ENCODE measurements at places on chromosomes 5 and 9.

DNA sequence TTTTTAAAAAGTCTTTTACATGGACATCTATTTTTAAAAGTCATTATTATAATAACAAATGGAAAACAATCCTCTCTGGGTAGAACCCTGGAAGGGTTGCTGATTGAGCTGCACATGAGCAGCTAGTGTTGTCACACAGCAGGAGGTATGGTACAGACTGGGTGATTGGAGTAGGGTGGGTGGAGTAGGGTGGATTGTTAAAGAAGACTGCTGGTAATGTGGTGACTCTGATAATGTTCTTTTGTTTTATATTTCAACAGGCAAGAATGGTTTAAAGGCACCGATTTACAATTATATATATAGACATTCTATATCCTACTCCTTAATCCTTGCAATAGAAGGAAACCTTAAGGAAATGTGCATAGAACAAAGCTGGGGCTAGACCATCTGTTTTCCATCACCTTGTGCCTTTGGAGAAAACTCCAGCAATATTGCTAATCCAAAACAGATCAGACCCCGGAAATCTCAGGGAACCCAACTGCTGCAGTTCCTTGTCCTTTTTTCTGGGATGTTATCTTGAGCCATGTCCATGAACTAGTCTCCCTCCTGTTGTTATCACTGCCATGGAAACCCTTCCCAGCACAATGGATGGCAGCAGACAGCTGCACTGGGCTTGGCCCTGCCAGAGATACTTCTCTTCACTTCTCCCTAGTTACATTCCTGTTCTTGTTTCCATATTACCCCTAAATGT lies 129.7 kb downstream of the YIPF5 start:
- DNase-seq: no peak

DNA sequence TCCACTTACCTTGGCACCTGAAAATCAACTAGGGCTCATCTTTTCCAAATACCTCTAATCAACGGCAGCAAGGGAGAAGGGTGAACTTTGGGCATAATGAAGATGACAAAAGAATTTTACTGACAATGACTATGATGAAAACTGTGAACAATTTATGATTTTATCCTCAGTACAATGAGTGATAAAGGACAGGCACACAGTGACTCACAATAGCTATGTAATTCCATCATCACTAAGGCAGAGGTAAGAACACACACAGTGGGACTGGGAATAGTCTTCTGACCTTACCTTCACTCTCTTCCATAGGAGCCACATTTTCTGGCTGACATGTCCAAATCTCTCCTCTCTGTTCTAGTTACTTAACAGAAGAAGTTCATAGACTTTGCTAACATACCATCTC lies 26.1 kb upstream of the KCNV2 start:
- DNase-seq: no peak

DNA sequence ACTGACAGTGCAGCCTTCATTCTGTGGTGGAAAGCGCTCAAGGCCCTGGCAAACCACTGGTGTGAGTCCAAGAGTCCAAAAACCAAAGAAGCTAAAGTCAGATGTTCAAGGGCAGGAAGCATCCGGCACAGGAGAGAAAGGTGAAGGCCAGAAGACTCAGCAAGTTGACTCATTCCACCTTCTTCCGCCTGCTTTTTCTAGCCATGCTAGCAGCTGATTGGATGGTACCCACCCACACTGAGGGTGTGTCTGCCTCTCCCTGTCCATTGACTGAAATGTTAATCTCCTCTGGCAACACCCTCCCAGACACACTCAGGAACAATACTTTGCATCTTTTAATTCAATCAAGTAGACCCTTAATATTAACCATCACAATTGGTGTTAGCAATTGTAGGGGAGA lies 296.1 kb downstream of the NDUFS4 start:
- no peak for DNase-seq

DNA sequence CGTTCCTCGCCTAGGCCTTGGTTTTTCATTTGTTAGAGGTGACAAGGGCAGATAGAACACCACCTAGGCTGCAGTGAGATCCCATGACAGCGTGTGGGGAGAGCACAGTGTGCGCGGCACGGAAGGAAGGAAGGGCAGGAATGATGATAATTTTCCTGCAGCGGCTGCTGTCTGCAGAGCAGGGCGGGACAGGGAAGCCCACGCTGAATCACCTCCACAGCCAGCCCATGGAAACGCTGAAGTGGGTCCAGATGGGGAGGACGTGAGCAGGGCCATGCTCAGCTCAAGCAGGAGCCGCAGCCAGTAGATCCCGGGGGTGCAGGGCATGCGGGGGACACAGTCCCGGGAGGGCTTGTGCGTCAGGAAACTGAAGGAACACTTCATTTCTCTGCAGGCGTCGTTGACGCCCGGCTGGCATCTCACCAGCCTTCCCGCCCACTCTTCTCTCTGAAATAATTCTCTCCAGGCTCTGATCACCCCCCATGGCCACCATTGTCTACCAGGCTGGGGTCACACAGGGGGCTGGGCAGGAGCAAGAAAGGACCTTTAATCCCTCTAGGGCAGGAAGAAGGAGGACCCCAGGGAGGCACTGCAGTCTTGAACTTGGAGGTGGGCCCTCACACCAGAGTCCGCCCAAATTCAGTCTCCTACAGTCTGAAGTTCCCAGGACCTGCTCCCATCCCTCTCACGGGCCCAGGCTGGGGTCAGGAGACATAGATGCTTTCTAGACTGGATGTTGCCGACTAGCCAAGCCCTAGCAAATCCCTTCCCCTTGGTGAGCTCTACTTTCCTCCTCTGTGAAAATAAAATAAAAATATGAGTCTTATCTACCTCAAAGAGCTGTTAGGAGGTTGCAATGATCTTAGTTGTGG lies 20.9 kb upstream of the SYNPO start:
- no peak for DNase-seq

DNA sequence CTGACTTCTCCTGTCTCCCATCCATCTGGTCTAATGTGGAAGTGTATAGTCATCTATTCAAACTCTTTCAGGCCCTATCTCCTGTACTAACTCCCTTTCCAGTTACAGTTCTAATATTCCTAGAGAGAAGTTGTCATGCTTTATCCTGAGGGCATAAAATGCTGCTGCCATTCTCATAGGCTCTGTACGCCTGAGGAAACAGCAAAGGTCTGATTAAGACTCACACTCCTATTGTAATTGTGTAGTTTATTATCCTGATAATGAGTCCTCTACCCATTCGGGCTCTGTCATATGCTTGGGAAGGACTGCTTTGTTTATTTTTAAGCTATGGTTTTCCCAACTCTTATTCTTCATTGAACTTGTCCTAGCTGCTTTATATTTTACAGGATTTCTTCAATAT lies 290.4 kb downstream of the TMEM38B start:
- DNase-seq: no peak

GRCh38 chr5:43038496-43038989 lies 1.6 kb downstream of the ANXA2R start:
- DNase-seq: no peak

DNA sequence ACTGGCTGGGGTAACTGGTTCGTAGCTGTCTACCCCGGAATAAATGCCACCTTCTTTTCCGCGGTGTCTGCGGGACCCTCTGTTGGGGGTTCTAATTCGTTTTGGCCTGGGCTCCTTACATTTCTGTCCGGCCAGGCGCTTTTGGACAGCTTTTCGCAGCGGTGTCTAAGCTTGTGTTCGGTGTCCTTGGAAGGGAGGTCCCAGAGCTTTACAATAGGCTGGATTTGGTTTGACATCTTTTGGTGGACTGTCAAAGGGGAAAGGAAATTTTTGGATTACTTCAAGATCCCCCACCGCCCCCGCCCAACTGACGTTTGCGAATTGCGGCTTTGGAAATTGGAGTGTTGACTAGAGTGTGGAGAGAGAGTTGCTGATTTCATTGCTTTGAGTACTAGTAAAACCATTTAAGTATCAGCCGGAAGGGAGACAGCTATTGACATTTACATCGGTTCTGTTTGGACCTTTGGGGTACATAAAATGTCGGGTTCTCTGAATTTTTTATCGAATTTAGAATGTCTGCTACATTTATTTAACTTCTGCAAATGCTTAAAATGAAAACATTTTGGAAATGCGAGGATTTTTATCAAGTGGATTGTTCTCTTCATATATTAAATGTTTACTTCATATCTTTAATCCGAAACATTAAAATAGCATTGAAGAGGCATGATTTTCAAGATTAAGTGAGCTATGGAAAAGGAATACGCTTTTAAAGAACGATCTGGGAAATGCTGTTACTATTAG lies 4.7 kb upstream of the PURA start:
- DNase-seq: no peak

GRCh38 chr9:88661759-88662158 lies 126.8 kb downstream of the NXNL2 start:
- no peak for DNase-seq

- DNase-seq: no peak
These were observed 339.5 kb downstream of the CTNND2 start for GRCh38 chr5:11564706-11565105.

DNA sequence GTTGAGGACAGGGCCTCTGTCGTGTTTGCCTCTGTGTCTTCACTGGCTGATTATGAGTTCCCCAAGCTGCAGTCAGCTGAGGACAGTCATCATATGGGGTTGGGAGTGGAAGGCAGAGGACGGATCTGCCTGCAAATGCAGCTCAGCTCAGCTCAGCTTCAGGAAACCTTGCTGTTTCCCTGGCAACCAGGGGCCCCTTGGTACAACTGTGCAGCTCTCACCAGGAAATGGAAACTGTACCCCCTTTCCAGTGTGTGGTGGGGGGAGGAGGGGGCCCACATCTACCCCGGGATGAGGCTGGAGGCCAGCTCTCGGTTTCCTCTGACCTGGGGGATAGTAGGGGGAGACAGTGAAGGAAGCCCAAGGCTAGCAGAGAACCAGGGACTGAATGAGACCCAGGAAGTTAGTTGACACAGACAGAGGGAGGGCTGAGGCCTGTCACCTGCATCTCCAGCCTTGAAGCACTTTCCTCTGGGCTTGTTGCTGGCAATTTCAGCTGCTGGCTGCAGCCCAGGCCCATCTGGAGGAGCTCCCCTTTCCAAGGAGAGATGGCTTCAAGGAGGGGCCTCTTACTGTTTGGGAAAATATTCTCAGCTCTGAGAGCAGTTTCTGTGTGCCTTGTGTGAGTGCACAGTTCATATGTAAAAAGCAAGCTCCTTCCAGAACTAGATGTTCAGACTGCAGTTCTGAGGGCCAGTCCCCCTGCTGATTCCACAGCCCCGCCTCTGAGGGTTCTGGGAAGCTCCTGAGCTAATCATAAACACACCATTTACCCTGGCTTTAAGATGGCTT lies 6.9 kb downstream of the ANXA6 start:
- no peak for DNase-seq

DNA sequence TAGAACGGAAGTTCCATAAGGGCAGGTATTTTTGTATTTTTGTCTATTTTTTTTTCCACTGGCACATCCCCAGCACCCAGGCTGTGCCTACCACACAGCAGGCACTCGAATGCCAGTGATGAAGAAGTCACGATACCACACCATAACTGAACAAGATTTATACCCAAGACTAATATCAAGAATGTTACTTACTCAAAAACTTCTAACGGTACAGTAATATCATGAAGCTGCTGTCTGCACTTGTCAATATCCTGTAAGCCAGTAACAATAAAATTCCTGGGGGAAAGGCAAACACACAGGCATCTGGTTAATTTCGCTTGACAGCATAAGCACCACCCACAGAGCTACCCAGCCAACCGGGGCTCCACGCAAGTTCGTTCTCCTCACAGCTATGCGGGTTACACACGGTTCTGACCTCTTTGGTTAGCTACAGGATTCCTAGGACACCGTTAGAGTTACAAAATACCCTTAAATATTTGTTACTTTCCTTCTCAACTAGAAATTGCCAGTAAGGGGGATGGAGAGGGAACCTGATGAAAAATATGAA lies 1.3 kb downstream of the MED10 start:
- DNase-seq: no peak

- no peak for DNase-seq
These were observed 8.0 kb upstream of the WHRN start for GRCh38 chr9:114513055-114513958.

DNA sequence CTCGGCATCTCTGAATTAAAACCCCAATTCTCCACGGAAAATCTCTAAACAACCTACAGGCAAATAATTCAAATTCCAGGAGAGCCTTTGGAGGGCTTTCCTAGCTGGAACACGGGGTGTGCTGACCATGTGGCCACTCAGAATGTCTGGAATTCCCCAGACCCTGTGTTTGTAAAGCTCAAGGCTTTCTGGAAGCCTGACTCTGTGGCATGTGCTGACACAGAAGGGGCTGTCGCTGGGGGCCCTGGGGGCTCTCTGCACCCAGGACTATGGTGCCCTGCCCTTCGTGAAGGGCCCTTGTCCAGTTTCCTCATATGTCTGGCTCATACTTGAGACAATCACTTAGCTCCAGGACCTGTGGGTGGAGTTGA lies 29.0 kb upstream of the BOD1 start:
- DNase-seq: peak; percentile 59

DNA sequence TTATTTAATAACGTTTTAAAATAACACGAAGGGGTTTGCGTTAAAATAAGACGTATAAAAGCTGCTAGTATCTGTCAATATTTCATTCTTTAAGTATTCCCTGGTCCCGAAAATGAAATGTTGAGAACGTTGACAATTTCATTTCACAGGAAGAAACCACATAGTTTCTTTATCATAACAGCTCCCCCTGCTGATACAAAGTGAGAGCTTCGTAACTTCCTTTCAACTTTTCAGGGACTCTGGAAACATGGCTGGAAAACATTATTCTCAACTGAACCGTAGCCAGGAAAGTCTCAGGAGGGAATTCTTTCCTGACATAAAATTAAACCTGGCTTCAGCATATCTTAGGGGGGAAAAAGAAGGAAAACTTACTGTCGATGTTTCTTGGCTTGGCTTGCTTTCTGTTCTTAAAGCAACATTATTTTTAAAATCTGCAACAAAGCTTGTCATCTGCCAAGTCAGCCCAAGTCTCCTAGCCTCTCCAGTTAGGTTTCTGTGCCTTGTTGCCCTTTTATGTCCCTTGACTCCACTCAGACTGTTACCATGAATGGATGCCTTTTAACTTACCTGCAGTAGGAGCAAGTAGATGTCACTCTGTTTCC lies 122.9 kb upstream of the DAB2 start:
- DNase-seq: peak; percentile 51

DNA sequence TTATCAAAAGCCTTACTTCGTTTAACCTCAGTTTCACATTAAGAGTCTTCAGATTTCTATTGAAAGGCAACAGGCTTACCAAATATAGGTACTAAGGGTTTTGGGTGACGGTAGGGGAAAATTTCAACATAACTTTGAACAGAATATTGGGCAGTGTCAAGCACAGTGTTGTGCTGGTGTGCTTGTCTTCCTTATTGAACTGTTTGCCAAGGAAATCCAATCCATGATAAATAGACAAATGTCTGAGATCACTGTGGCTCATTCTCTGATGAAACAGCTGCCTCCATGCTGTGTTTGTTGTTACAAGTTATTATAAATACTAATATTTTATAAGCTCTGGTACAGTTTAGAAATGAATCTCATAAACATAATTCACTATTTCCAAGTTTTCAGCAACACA lies 730.1 kb downstream of the NR2F1-AS1 start:
- no peak for DNase-seq

All from amniotic stem cell (primary cell).